ENCODE measurements at places on chromosomes 7 and 10. TPM values are rescaled to one million over a fixed set of nuclear protein-coding genes. Genes with fewer than 3 reads are reported as not detected.

- no peak for DNase-seq
- H3K27me3 ChIP-seq: no peaks in the 10 kb centered on the region
- no peaks in the 10 kb centered on the region for H3K4me1 ChIP-seq
- H3K27ac ChIP-seq: no peak overlapping the region
- H3K4me3 ChIP-seq: no peak overlapping the region
Observed at GRCh38 chr10:112024079-112024478, 159.5 kb downstream of the GPAM start.

DNA sequence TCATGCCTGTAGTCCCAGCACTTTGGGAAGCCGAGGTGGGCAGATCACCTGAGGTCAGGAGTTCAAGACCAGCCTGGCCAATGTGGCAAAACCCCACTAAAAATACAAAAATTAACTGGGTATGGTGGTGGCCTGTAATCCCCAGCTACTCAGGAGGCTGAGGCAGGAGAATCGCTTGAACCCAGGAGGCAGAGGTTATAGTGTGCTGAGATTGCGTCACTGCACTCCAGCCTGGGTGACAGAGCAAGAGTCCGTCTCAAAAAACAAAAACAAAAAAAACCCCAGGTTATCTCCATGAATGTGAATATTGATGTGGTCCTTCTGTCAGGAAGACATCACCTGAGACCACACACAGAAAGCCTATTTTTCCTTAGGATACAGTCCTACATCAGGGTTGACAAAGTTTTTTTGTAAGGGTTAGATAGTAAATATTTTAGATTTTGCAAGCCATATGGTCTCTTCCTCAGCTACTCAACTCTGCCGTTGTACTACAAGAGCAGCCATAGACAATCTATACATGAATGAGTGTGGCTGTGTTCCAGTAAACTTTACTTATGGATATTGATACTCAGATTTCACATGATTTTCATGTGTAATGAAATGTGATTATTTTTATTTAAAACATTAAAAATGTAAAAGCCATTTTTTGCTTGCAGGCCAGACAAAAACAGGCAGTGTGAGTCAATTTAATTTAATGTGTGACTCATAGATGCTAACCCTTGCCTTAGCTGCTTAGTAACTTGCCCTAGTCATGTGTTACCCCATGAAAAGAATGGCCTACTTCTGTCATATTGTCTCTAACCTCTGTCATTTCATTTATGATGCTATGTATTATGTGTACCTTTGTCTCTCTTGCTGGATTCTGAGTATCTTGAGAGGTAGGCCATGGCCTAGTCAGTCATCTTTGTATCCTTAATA lies 78.1 kb downstream of the TPST1 start:
- no peaks in the 10 kb centered on the region for H3K27me3 ChIP-seq
- no peak overlapping the region for H3K27ac ChIP-seq
- H3K4me1 ChIP-seq: peaks cover 23% of the 10 kb centered on the region

The PANK1 gene
- total RNA-seq: 46.5 TPM

The GDF2 gene
- total RNA-seq: not detected

DNA sequence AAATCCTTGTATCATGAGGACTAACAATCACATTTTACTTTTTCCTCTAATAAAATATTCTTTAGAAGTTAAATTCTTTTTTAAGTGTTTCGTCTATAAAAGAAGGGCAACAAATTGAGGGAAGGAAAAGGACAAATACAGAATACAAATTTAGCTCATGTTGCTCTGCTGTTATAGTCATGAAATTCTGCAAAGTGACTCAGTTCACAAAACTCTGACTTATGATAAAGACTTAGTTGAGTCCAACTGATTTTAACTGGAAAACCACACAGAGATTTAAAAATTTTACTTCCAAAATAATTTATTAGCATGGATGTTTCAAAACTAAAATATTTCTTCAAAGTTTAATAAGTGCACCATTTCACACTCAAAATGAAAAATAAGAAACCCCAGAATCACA lies 75.0 kb upstream of the GPR22 start:
- no peak for DNase-seq
- H3K27ac ChIP-seq: no peak overlapping the region
- H3K4me3 ChIP-seq: no peak overlapping the region
- H3K36me3 ChIP-seq: no peaks in the 10 kb centered on the region
- H3K27me3 ChIP-seq: no peaks in the 10 kb centered on the region

The CFAP43 gene
- 0.24 TPM for total RNA-seq

The SLC13A1 gene
- not detected for total RNA-seq

GRCh38 chr10:75065076-75065475 lies 46.4 kb upstream of the SAMD8 start:
- no peaks in the 10 kb centered on the region for H3K4me1 ChIP-seq
- H3K4me3 ChIP-seq: no peak overlapping the region
- no peak for DNase-seq
- H3K36me3 ChIP-seq: no peaks in the 10 kb centered on the region
- H3K27me3 ChIP-seq: no peaks in the 10 kb centered on the region

The FBXL13 gene
- 0.77 TPM for total RNA-seq

DNA sequence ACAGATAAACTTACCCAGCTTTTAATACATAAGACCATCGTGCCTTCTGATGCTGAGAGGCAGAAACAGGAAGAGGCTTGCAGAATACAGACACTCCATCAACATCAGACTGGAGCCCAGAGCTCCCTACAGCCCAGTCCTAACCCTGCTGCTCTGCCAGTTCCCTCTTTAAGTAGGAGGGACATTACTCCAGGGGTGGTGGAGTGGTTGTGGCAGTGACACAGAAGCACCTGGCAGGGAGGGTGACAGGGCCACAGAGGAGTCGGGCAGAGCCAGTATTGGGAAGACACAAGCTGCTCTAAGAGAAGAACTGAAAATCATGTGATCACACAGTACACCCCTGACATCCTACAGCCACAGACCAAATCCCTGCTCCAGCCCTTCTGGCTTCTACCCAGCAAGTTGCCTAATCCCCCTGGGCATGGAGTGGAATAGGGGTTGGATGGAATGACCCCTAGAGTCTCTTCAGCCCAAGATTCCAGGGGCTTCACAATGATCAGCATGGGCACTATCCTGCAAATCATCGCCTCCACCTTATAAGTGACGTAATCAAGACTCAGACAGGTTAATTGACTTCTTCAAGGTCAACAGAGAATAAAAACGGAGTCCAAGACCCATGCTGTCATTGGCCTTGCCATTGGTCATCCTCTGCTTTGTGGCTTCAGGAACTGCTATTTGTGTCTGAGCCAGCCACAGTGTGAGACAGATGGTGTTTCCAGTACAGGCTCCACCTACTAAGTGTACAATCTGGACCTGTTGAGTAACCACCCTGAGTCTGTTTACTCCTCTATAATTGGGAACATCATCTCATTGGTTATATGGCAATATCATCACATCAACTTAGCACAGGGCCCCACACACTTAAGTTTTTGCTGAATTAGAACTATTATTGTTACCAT lies 61.1 kb upstream of the ZMIZ1 start:
- peaks cover 33% of the 10 kb centered on the region for H3K4me1 ChIP-seq
- no peak overlapping the region for H3K27ac ChIP-seq
- H3K27me3 ChIP-seq: peaks cover 2% of the 10 kb centered on the region
- H3K36me3 ChIP-seq: no peaks in the 10 kb centered on the region
- DNase-seq: no peak

GRCh38 chr7:155878250-155878649 lies 66.0 kb upstream of the SHH start:
- peaks cover 2% of the 10 kb centered on the region for H3K27me3 ChIP-seq
- H3K36me3 ChIP-seq: no peaks in the 10 kb centered on the region
- no peak overlapping the region for H3K4me3 ChIP-seq
- no peaks in the 10 kb centered on the region for H3K4me1 ChIP-seq
- no peak for DNase-seq
- no peak overlapping the region for H3K27ac ChIP-seq

DNA sequence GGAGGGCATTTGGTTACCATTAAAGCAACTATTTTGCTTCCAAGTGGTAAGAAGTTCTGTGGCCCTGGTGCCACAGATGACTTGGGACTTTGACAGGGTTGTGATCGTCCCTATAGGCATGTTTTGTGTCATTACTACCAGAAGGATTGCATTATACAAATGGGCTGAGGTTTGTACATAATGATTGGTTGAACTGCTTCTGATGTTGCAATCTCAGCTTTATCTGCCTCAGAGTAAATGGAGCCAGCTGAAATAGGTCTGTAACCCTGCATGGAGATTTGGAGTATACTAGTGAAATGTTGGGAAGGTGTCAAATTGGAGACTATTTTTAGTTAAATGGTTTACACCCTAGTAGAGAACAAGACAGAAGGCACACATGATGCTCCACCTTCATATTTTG lies 46.1 kb upstream of the SEPTIN7 start:
- peaks cover 26% of the 10 kb centered on the region for H3K4me1 ChIP-seq
- DNase-seq: no peak
- H3K27ac ChIP-seq: no peak overlapping the region
- no peaks in the 10 kb centered on the region for H3K27me3 ChIP-seq
- H3K4me3 ChIP-seq: no peak overlapping the region

- H3K27ac ChIP-seq: peak overlapping the region; percentile 94
- H3K36me3 ChIP-seq: peaks cover 30% of the 10 kb centered on the region
- peak overlapping the region; percentile 17 for H3K4me3 ChIP-seq
- H3K27me3 ChIP-seq: no peaks in the 10 kb centered on the region
Observed at GRCh38 chr7:100545360-100546128, 6.5 kb downstream of the AGFG2 start.

DNA sequence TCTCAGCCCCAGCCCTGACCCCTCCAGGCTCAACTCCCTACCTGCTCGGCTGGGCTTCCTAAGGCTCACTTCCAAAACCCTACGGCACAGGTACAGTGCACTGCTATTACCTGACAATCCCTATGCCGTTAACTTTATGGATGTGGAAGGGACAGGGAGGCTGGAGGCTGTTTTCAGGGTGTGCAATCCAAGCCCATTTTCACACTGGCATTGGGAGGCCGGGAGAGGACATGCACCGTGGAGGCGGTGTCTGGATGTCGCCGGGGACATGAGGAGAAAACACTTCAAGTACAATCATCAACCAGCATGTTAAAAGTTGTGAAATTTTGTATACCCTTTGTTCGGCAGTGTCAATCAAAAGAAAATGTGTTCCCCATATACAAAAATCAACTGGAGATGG lies 80.1 kb downstream of the MAD1L1 start:
- no peaks in the 10 kb centered on the region for H3K27me3 ChIP-seq
- H3K4me3 ChIP-seq: no peak overlapping the region
- H3K36me3 ChIP-seq: peaks cover 35% of the 10 kb centered on the region
- no peak overlapping the region for H3K27ac ChIP-seq

The PLCE1 gene
- total RNA-seq: 0.04 TPM

The GSTO2 gene
- total RNA-seq: 3.4 TPM

DNA sequence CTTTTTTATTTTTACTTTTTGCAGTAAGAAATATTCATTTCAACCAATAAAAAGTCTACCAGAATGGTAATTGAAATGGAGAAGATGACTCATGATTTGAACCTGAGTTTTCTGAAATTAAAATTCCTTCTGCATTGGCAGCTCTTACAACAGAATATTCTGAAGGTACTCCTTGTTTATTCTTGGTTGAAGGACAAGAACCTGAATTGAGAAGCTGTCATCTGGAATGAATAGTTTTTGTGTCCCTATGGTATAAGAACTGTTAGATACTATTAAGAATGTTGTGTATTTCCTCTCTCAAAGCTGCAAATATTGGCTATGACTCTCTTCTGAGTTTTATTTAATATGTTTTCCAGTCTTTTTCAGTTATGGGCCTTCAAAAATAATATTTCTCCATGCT lies 56.1 kb downstream of the CDK1 start:
- H3K4me1 ChIP-seq: no peaks in the 10 kb centered on the region
- H3K36me3 ChIP-seq: no peaks in the 10 kb centered on the region
- DNase-seq: no peak
- no peak overlapping the region for H3K4me3 ChIP-seq
- H3K27me3 ChIP-seq: no peaks in the 10 kb centered on the region
- no peak overlapping the region for H3K27ac ChIP-seq

GRCh38 chr10:104802941-104803340 lies 161.9 kb downstream of the SORCS3 start:
- no peaks in the 10 kb centered on the region for H3K4me1 ChIP-seq
- DNase-seq: no peak
- H3K27me3 ChIP-seq: no peaks in the 10 kb centered on the region
- no peak overlapping the region for H3K27ac ChIP-seq
- H3K4me3 ChIP-seq: no peak overlapping the region
- H3K36me3 ChIP-seq: no peaks in the 10 kb centered on the region

The ANKRD61 gene
- not detected for total RNA-seq

DNA sequence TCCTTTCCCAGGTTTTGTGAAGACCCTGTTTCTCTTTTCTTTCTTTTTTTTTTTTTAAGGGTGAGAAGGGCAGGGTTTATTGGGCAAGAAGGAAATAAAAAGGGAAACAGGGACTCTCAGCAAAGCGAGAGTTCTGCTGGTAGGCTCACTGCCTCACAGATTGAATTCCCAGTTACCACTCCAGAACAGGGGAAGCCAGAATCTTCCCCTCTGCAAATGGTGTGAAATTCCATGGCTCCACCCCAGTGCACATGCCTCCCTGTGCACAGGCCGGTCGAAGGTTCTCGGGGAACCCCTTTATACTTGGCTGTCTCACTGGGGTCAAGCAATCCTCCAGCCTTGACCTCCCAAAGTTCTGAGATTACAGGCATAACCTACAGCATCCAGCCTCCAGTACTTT lies 10.5 kb upstream of the GUSB start:
- no peak for DNase-seq
- no peaks in the 10 kb centered on the region for H3K36me3 ChIP-seq
- H3K4me1 ChIP-seq: peaks cover 23% of the 10 kb centered on the region

The OR2A1 gene
- not detected for total RNA-seq

DNA sequence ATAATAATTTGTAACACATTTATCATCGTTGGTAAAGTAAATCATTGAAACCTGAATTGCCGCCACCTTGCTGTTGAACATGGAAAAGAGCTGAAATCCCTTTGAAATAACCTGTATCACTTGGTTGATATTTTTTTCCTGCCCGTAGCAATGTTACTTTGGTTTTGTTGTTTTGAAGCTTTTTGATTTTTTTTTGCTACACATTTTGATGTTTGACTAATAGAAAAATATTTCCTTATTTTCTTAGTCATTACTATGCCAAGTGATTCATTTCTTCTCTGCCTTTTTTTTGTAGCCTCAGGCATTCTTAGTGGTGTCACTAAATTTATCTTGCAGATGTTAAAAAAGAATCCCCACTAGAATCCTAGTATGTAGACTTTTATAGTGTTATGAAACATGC lies 235.1 kb upstream of the MEOX2 start:
- no peak for DNase-seq
- no peaks in the 10 kb centered on the region for H3K4me1 ChIP-seq
- no peaks in the 10 kb centered on the region for H3K27me3 ChIP-seq
- H3K27ac ChIP-seq: no peak overlapping the region
